CD4-positive, alpha-beta T cell treated with Interleukin-17A for 1 hour (primary cell): ENCODE measurements at places on chromosomes 1 and 21.
A peak's percentile ranks its signal among the peaks of the same experiment; 100 is the strongest.

DNA sequence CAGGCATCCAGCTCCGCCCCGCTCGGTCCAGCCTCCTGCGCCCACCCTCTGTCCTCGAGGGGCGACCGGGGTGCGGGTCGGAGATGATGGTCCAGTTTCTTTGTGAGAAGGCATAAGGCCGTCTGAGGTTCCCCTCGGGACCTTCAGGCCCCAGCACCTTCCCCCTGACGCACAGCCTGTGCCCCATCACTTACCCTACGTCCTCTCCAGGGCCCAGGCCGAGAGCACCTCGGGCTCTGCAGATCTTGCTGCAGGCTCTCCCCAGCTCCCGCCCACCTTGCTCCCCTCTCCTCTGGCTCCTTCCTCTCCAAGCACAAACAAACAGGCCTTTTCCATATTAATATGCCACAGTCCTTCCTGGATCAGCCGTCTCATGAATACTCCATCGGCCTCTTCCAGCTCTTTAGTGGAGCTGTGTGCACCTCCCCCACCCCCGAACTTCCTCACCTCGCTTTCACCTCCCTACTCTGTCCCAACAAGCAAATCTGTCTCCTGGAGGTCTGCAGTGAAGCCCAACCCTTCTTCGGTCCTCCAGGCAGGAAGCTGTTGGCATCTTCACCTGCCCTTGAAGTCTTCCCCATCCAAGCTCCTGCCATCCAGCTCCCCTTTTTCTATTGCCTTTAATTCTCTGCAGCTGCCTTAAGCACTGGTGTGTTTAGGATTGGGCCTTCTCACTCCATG is 448 bp upstream of the COL9A2 start:
- DNase-seq = no peak

GRCh38 chr1:94202241-94202640 is 35.1 kb downstream of the ARHGAP29 start:
- no peak for DNase-seq

DNA sequence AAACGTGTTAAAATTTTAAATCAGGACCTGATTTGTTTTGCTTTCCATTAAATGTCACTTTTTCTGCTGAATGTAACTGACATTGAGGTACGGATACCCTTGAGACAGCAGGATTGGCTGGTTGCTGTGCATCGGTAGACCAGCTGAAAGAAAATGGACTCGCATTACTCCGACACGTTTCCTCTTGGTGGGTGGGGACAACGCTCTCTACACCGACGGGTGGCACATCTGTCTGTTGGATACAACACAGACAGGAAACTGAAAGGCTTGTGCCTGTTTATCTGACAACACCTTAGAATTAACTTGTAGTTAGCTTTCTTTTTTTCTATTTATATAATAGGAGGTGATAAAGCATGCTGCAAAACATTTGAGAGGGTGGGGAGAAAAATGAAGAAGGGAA is 19.4 kb downstream of the PRPF38A start:
- peak; percentile 89 for DNase-seq

DNA sequence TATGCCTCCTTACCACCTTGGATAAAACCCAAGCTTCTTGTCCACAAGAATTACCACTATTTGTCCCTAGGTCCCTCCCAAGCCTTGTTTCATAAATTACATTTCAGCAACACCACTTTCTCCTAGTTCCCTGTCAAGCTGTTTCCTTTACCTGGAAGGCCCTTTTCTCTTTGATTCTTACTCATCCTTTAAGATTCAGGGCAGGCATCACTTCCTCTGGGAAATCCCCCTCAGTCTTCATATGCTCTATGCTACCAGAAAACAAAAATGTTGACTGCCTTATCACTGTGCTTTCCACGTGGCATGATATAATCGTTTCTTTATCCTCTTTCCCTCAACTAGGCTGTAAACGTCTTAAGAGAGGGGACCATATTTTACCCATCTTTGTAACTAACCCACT is 102.7 kb downstream of the LYST start:
- DNase-seq = peak; percentile 4

DNA sequence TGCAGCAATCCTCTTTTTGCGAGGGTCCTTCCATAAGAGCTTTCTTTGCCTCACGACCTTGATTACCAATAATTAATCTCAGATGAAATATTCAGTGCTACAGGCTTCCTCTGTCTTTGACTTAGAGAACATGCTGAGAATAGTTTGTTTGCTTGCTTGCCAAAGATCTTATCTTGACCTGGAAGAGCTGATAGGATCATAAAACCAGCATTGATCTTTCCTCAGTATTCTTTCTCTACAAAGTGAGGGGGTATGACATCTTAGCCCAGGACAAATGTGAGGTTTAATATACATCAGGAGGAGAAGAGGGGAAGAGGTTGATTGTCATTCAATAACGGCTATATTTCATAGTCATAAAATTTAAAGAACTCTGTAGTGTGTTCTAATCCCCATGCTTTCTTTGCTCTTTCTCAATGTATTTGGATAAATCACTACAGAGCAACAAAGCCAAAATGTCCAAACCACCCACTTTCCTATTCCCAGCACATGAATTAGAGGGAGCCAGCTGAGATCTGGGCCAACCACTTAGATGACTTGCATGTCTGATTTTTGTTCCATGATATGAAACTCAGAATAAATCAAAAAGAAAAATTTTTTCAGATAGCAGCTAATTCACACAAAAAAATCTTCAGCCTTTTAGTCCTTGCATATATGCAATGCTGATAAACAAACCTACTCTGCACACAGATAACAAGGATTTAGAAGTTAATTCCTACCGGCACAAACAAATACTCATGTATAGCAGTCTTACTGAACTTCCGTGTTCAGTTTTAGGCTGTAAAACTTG is 50.5 kb upstream of the IPO9 start:
- no peak for DNase-seq

DNA sequence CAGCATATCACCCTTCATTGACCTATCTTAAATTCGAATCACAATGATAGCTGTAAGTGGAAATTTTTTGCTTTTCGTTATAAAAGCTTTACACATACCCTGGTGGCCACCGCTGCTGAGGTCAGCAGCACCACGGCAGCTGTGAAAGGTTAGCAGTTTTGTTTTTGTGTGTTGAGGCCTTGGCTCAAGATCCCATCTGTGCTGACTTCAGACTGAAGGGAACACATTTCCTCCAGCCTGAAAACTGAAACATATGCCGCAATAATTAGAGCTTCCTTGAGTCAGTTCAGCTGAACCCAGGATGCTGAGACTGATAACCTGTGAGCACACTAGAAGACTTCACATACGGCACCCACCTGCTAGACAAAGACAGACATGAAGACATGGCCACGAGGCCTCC is 103.0 kb downstream of the SMYD3 start:
- DNase-seq = no peak

- no peak for DNase-seq
Observed at GRCh38 chr1:6352138-6352563, 41.4 kb downstream of the ACOT7 start.

DNA sequence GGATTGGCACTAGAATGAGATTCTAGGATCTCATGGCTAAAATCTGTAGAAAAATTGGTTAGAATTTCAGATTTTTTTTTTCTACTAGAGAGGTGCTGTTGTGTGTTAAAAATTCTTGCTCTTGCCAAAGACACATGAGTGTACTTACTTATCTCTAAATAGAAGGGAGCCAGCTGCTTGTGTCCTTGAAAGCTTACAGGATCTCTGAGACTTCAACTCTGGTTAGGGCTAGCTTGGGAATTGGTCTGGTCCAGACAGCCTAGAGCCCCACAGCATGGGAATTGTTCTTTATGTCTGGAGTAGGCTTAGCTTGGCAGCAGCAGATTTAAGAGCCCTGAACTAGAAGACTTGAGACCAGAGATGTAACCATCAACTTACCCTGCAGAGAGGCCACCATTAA is 37.3 kb downstream of the MACO1 start:
- DNase-seq = no peak

GRCh38 chr1:12629511-12629956 is 11.5 kb upstream of the DHRS3 start:
- no peak for DNase-seq

GRCh38 chr1:66693856-66694255 is 58.4 kb upstream of the DYNLT5 start:
- DNase-seq = no peak

- DNase-seq = no peak
Observed at GRCh38 chr1:19877181-19877750, 4.9 kb upstream of the OTUD3 start.

- no peak for DNase-seq
Observed at GRCh38 chr1:59165353-59165752, 131.5 kb upstream of the FGGY start.

DNA sequence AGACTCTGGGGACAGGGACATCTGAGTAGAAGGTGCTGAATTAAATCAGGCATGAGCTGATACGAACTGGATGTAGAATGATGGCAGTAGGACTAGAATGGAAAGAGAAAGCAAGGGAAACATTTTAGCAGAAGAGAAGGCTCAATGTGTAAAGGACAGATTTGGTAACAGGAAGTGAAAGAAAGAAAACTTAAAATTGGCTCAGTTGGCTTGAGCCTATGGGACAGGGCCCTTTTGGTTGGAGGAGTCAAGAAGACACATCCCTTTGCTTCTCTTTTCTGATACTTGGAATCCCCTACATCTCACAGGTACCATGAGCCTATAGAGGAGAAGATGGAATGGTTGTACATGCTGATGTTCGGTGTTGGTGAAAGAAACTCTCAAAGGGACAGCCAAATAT is 300.6 kb upstream of the PLXNA2 start:
- no peak for DNase-seq

DNA sequence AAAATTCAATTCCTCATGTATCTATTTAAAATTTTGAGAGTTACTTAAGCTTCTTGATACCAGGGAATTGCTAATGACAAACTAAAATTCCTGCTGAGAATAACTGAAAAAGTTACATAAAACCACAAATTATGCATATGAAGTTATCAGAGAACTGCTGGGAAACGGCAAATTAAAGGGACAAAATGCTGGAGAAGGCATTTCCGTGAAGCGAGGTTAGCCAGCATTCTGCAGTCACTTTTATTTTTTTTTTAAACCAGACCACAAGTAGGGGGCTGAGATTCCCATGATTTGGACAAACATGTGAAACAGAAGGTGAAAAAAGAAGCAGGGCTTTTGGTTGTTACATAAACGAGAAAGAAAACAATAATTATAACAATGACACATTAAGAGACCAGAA is 737.6 kb upstream of the CHRM3 start:
- DNase-seq = no peak

GRCh38 chr1:236727521-236727920 is 41.2 kb downstream of the ACTN2 start:
- no peak for DNase-seq

DNA sequence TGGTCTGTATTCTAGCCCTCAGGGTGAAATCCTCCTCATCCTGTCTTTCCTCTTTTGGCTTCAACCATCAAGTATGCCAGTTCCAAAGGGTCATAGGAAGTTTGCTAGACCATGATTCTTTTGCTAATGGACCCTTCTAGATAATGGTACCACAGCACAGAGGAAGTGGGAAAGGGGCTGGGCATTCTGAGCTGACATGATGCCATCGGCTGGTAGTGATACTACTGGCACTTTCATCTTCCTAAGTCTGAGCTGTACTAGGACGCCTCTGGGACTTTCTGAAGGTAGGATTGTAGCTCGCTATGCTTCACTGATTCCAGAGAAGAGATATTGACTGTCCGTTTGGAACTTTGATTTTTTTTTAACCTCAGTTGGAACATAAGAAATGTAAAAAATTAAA is 11.4 kb downstream of the FASLG start:
- DNase-seq = no peak

DNA sequence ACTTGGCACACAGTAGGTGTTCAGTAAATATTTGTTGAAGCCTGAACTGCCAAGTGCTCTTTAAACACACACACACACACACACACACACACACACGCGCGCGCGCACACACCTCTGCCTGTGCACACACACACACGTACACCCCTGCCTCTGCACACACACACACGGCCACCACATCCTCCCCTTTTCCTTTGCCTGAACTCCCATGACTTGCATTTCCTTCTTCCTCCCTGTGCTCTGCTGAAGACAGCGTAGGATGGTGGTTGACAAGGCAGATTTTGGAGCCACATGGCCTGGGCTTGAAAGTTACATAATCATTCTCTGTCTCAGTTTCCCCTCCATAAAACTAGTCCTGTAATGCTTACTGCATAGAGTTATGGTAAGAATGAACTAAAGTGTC is 712.3 kb downstream of the PTPRU start:
- no peak for DNase-seq

DNA sequence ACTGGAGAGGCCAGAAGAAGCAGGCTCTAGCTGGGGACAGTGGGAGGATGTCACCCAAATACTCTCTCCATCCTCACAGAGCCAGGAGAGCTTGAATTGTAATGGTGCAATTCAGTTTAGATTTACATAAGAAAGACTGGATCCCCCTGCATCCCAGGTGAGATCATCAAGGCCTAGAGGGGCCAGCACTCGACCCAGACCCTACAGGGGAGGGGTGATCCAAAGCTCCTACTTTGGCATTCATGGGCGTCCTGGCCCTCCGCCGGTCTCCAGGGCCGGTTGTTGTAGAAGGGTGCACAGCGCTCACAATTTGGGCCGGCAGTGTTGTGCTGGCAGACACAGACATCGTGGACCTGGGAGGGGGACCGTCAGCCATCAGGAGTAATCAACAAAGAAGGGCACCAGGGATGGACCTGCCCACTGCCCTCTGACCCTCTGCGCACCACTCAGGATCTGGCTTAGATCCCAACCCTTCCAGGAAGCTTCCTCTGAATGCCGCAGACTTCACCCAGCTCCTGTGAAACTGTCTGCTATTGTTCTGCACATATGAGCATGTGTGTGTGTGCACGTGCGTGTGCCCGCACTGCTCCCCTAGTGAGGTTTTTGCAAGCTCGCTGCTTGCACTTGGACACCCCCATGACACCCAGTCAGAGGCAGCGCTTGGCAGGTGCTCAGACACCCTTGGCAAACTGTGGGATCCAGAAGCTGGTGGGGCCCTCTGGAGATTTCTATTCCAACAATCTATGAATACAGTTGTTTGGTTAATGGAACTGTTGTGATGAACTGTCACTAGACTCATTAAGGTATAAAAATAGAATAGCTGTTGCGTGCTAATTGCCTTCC is 21.6 kb downstream of the LAMB3 start:
- DNase-seq = no peak

GRCh38 chr1:15323351-15323988 is 76.4 kb downstream of the FHAD1 start:
- DNase-seq = peak; percentile 77

- no peak for DNase-seq
Observed at GRCh38 chr1:202004711-202005110, 5.7 kb upstream of the ELF3 start.

DNA sequence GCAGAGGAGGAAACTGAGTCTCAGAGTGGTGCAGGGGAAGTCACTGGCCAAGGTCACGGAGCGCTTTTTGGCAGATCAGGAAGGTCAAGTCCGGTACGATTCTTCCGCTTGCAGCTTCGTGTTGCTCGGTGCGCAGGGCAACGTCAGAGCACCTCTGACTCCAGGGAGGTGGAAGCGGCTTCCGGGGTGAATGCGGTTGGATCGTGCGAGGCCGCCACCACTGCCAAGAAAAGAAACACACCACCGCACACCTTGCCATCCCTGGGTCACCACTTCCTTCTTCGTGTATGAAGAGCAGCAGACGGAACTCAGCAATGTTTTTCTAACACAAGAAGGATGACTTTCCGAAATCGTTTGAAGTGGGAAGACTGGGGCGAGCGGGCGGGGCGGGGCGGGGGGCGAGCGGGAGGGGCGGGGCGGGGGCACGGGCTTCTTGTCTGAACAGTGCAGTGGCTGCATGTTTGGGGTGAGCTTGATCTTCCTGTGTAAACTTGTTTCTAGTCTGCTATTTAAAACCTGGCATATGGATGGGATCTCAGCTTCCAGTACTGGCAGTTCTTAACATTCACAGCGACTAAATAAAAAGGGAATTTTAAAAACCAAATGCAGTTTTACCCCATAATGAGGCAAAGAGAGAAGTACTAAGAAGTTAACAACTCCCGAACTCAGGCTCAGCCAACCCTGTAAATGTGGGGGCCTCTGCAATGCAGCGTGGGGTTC is 300.0 kb downstream of the RRAGC start:
- DNase-seq = peak; percentile 87
